ENCODE measurements at places on chromosomes 3 and 15.

DNA sequence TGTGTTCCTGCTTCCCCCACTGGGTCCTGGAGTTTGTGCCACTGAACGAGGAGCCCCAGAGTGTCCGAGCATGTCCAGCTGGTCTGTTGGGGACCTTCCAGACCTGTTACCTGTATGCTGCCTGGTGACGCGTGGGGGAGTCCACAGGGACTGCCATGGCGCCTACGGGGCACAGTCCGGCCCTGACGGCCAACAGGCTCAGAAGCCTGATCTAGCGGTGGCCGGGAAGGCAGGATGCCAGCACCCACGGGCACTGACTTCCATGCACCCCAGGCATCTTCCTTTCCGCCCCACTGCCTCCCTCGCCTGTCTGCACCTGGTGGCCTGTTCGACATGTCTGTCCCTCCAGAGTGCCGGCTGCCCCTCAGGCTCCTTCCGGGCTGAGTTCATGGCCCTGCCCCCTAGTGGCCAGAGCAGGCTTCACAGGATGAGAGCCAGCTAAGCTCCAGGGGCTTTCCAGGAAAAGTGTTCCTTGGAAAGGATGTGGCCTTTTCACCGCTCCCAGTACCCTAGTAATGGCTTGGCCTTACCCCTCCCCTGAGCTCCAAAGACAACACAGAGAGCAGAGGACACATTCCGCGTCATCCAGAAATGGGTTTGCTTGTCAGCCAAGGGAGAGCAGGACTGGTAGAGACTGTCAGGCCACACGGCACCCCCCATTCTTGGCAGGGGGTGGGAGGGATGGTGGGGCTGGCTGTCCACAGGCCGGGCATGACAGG is 35.7 kb downstream of the NGRN start:
- DNase-seq, result peak; percentile 92

- peak; percentile 61 for DNase-seq
Observed at GRCh38 chr15:40354408-40355171, 3.4 kb upstream of the DISP2 start.

DNA sequence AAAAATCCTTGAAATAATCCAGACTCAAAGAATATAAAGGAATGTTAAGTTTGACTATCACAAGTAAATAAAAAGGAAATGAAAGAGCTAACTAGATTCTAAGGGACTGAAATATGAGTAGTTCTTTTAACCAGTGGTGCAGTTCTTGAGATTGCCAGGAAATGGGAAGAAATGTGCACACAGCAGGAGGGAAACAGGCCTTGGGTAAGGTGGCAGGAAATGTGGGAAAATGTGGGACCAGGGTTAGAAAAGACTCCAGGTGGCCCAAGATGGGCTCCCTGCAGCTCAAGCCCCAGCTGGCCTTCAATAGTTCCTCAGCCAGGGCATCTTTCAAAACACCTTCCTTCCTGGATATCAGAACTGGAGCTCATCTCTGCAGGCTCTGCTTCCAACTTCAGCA is 181.3 kb downstream of the ISL2 start:
- DNase-seq, result no peak

GRCh38 chr3:73398084-73398483 is 226.7 kb downstream of the PDZRN3 start:
- DNase-seq, result no peak

DNA sequence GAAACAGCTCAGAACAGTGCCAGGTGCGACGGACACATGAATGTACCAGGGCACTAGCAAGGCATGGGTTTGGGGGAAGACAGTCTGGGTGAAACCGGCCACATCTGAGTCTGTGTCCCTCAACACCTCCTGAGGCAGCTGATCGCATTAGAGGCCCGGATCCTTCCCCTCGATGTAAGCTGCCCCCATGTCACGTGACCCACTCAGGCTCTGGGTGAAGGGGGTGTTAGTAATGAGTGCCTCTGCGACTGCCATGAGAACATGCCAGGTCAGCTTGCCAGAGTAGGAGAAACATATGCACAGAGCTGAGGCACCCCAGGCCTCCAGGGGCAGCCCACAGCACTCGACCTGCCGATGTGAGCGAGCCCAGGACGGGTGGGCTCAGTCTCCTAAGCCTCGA is 29.7 kb downstream of the PRR23E start:
- no peak for DNase-seq

- no peak for DNase-seq
Observed at GRCh38 chr3:19155375-19155774, 7.1 kb downstream of the KCNH8 start.

DNA sequence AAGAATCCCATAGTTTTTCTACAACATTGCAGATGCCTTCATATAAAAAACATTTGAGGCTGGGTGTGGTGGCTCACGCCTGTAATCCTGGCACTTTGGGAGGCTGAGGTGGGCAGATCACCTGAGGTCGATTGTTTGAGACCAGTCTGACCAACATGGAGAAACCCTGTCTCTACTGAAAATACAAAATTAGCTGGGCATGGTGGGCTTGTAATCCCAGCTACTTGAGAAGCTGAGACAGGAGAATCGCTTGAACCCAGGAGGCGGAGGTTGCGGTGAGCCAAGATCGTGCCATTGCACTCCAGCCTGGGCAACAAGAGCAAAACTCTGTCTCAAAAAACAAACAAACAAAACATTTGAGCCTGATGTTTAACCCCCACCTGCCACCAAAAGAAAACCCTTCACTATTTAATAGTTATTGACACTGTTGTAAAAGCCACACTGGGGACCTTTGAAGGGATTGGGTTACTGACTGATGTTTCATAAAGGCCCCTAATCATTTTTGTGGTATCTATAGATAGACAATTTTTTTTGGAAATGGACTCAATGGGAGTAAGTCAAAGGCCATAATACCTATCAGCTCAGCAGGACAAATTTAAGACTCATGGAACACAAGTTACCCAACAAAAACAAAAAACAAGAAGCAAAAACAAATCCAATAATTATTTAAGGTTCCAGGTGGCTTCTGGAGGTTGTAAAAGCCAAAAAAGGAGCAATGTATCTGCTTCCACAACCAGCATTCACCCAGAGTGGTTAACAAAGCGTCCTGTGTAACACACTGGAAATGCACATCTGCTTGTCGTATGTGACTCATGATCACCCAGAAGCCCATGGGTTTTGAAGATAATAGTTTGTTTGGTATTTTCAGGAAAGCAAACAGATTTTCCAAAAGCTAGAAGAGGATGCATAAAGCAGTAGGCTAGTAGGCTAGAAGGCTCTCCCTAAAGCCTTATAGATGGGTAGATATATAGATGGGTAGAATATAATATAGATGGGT is 41.2 kb downstream of the CDCP1 start:
- no peak for DNase-seq

DNA sequence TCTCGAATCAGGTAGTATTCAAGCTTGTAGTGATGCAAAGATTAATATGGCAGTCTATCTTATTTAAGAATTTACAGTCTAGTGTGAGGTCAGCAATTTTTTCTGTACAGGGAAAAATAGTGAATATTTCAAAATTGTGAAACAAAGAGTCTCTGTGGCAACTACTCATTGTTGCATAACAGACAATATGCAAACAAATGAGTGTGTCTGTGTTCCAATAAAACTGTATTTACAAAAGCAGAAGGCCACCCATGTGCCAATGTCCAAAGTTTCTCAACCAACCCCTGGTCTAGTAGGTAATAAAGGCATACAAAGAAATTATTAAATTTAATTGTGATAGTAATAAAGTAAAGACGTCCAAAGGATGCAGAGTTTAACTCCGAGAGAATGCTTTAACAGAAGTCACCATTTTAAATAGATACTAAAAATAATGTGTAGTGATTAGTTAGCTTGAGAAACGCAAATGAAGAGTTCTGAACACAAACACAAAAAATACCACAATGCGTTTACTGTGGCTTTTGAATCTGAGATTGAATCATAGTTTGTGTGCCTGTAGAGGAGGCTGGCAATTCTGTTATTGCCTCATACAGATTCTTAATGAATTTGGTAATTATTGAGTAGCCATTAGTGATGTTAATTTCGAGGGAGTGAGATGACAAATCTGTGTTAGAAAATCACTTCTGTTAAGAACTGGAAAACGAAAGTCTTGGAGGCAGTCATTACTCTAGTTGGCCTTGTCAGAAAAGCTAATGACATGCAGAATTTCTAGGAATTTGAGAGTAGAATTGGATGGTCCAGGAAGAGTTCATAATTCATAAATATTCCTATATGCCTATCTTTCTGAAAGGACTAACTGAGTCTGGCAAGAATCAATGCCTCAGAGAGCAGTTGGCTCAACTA is 48.7 kb downstream of the CADM2 start:
- no peak for DNase-seq

- DNase-seq, result peak; percentile 72
Observed at GRCh38 chr3:183161552-183162336, 790 bp downstream of the LAMP3 start.

GRCh38 chr15:87710406-87710805 is 546.1 kb downstream of the NTRK3 start:
- no peak for DNase-seq

DNA sequence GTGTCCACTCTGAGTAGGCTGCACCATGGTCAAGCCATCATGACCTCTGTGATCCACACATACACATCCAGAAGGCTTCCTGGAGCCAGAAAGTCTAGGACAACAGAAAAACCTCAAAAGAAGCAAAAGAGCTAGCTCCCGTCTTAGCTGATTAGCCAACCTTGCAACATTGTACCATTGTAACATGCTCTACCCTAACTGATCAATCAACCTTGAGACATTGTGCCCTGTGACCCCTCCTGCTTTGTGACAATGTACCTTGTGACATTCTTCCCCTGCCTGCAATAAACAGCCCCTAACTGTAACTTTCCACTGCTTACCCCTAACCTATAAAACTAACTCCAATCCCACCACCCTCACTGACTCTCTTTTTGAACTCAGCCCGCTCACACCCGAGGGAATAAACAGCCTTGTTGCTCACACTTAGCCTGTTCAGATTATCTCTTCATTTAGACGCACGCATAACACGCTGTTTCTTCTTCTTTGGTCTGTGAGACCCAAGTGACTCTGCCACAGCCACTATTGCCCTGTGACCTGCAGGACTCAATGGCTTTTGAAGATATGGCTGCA is 1104.6 kb downstream of the OTOL1 start:
- DNase-seq, result no peak

GRCh38 chr3:102078854-102079808 is 229.8 kb downstream of the NFKBIZ start:
- DNase-seq, result peak; percentile 18

- DNase-seq, result peak; percentile 15
Observed at GRCh38 chr15:87753539-87753938, 503.0 kb downstream of the NTRK3 start.

DNA sequence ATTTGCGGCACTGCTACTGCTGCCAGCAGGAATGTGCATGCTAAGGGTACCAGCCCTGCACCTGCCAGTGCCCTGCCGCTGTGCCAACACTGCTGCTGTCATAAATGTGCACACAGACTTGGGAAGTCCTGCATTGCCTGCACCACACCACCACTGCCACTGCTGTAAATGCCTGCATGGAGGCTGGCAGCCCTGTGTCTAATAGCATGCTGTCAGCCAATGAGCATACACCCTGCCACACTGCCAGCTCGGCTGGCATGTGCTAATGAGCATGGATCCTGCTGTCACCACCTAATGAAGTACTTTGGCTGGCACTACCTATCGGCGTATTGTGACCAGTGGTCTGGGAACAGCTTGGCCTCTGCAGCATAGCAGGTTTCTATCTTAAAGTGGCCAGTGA is 981.8 kb upstream of the GBE1 start:
- DNase-seq, result no peak

GRCh38 chr3:133854264-133855001 is 41.2 kb downstream of the RAB6B start:
- no peak for DNase-seq

- DNase-seq, result no peak
Observed at GRCh38 chr3:152229692-152230091, 39.0 kb upstream of the MBNL1 start.

DNA sequence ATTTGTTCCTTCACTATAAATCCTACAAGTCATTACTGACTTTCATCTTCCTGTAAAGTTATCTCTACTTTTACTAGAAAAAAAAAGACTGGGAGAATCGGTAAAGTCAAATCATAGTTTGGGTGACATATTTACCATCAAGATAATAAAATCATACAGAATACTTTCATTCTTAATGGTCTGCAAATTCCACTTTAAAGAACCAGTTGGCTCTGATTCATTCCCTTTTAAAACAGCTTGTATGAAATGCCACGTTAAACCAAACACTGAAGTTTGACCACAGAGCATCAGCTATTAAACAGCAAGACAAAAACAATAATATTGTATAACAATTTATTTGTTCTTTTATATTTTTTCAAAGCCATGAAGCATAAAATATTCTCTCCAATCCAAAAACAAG is 100.7 kb downstream of the FBN1 start:
- no peak for DNase-seq

DNA sequence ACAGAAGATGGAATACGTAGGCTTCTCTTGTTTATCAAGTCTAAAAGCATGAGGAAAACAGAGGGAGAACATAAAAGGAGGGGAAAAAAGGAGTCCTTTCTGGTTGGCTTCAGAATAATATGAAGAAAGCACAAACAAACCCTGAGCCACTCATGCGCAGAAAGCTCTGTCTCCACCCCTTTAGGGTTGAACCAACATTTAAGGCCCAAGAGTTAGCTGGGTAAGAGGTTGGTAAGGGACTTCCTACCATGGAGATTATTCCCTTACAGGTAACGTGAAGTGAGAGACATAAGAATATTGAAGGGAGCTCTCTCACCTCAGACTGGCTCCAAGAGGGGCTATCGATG is 145.3 kb downstream of the RORA start:
- DNase-seq, result no peak

GRCh38 chr3:169354774-169355501 is 308.6 kb downstream of the MECOM start:
- no peak for DNase-seq

GRCh38 chr3:188274249-188274915 is 120.4 kb downstream of the LPP start:
- DNase-seq, result no peak

DNA sequence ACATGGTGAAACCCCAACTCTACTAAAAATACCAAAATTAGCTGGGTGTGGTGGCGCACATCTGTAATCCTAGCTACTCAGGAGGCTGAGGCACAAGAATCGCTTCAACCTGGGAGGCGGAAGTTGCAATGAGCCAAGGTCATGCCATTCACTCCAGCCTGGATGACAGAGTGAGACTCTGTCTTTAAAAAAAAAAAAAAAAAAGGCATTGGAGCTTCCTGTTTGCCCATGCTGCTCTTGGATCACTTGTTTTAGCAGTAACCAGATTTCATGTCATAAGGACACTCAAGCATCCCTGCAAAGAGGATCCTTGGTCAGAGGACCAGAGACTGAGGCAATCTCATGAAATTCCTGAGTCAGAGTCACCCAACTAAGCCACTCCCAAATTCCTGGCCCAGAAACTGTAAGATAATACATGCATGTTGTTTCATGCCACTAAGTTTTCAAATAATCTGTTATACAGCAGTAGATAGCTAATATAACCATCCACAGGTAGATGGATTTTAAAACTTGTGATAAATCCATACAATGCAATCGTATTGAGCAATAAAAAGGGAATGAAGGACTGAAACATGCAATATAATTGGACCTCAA is 82.0 kb upstream of the XXYLT1 start:
- DNase-seq, result no peak

GRCh38 chr3:24985668-24986067 is 442.4 kb upstream of the RARB start:
- no peak for DNase-seq

All from WTC11 (cell line).